ENCODE measurements at places on chromosomes 2 and 18.

DNA sequence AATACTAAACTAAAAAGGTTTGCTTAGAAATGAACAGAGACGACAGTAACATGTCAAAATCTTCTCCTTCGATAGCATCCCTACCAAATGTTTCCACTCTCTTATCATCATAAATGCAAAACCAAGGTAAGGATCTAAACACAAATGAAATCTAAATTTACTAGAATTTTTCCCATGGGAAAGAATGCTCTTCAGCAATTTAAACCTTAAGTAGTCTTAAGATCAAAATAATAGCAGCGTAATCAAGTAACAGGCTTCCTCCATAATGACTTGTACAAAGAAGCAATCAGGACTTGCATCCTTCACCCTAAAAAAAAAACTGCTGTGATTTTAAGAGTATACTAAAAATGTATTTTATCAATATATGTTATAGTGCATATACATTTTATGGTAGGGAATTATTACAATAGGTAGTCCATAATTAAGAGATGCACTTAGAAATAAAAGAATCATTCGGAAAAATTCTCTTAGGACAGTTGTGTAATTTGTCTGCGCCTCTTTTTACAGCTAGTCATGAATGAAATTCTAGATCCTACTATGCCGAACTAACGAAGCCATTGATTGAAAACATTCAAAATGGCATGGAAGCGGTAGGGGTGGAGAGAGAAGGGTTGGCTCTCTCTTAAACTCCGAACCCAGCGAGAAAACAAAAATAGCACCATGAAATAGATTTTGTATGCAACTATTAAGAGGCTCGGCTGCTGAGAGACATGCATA is 1.3 kb downstream of the PGAP1 start:
- no peak for DNase-seq

DNA sequence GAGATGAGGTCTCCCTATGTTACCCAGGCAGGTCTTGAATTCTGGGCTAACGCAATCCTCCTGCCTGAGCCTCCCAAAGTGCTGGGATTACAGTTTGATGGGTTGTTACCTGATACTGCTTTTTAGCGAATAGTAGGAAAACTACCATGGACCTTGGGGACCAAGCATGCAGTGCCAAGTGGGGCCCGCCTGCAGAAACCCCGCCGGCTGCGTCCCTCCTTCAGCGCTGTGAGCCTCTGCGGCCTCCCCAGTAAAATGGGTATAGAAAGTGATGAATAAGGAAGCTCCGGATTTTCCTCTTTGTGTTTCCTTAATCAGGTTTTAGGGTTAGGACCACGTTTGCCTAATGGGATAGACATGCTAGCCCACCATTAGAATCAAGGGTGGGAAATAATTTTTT is 30.4 kb downstream of the RAMP1 start:
- DNase-seq, result no peak

DNA sequence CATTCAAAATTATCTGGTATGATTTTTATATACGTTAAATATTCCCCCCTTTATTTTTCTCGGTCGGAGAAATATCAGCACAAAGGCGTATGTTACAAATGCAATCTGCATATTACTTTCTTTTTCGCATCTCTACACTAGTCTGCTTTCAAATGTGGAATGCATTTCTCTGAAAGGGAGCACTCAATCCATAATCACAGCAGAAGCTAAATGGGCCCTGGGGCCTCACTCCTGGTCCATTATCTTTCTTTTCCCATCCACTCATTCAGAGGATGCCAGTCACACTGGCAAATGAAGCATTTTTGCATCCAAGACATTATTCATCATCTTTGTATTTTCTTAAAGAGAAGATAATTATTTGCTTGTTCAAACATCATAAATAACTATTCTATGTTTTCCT is 295.2 kb upstream of the LRP1B start:
- no peak for DNase-seq

GRCh38 chr2:171441470-171441869 is 7.4 kb downstream of the DCAF17 start:
- DNase-seq, result no peak

DNA sequence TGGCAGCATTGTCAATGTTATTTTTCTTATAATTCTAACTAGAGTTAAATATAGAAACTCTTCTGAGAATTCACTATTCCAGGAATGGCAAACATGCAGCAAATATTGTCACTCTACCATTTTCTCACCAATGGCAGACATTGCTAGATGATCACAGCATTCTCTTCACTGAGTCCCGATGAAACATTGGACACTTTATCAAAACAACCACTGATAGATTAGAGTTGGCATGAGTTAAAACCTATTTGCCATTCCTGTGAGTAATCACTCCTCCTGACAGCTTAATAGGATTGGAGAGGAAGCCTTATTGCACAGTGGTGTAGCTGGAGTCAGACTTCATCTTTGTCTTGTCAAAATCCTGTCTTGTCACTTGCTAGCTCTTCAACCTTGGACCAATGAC is 163.9 kb upstream of the THUMPD2 start:
- DNase-seq, result no peak

DNA sequence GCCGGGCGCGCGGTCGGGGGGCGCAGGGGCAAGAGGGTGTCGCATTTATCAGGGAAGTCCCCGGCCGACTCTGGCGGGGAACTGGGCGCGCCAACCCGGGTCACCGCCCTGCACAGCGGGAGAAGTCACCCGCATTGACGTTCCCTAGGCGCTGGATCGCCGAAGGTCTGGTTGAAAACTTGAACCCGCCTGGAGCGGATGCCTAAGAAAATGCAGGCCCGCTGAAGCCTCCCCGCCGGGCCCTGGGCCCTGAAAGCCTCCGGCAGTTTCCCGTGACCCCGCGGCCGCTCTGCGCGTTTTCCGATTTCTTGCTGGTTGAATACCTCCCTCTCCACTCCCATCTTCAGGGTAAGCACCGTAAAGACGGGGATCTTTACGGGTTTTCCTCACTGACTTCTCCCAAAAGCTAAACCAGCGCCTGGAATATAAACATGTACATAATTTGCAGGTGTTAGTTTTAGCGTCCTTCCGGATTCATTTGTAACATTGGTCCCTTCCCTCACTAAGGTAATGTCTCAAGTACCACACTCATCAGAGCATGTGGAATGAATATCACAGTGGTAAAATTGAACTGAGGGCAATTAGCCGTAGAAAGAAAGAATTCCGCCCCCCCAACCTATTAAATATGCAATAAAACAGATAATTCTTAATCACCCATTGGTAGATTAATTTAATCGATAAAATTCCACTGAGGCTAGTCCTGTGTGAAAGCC is 675 bp upstream of the SPIRE1 start:
- DNase-seq, result peak; percentile 42

DNA sequence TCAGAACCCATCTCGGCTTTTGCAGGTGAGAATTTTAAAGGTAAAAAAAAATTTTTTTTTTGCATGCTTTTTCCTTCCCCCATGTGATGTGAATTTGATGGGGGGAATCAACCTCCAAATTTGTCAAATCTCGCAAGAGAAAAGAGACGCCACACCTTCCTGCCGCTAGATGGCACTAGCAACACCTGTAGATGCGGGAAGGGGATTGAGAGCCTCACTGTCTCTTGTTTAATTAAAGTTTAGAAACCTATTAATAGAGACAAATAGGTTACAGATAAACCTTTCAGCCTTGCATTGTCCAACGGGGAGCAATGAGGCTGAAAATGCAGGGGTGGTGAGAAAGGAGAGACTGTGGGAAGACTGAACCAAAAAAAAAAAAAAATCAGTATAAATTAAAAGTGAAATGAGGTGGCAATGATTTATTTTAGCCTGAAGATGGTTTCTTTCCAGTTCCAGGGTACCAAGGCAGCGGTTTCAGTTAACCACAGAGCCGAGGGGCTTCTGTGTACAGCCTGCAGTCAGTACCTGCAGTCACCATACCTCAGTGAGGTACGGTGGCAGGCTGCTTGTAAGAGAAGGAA is 84.6 kb downstream of the NRP2 start:
- peak; percentile 60 for DNase-seq

- DNase-seq, result no peak
These were observed 8.4 kb downstream of the NCL start for GRCh38 chr2:231455890-231456289.

- DNase-seq, result no peak
These were observed 104.9 kb upstream of the ITPRID2 start for GRCh38 chr2:181786371-181787228.

DNA sequence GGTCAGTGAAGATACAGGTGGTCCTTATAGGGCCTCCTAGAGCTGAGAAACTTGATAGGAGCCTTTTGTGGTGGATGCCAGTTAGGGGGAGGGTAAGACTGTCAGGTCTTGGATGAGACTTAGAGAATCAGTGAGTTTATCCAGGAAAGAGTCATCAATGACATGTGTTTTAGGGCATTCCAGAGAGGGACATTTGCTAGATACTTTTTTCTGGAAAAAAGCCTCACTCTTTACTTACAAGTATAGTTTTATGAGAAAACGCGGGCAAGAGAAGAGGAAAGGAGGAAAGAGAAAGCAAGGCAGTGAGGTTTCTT is 24.5 kb upstream of the MSGN1 start:
- no peak for DNase-seq

GRCh38 chr18:75183524-75183923 is 25.4 kb downstream of the PTGR3 start:
- DNase-seq, result no peak

- DNase-seq, result no peak
These were observed 1638.9 kb downstream of the LRP1B start for GRCh38 chr2:140491876-140492275.

GRCh38 chr2:9240745-9241144 is 34.1 kb downstream of the ASAP2 start:
- DNase-seq, result no peak

- no peak for DNase-seq
These were observed 109.7 kb upstream of the SP3 start for GRCh38 chr2:174074831-174075230.

DNA sequence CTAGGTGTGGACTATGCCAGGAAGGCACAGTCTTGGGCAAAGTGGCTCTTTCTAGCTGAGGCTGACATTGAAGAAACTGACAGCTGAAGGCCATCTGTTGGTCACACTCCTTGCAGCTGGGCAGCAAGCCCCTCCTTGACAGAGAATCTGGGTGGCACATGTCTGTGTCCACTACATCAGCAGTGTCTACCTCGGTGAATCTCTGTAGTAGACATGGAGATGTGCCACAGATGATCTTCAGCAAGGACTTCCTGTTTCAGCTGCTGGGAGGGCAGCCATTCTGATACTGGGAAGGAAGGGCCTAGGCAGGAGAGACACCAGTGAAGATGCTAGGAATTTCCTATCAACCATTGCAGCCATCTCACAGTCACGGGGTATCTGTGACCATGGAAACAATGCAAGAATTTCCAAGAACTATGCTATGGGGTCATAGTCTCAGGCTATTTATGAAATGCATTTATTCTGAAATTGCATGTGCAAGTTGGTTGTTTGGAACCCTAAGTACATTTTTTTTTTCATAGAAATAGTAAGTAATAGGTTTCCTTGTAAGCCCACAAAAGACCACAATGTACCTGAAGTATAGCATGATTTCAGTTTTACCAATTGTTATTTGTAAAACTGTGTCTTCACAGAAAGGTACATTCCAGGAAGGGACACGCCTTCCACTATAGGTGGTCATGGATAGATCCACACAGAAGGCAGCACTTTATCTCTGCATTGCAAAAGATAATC is 63.8 kb upstream of the DARS1 start:
- DNase-seq, result no peak

- DNase-seq, result no peak
These were observed 1.4 kb downstream of the GMPPA start for GRCh38 chr2:219500135-219500534.

GRCh38 chr2:187543488-187543887 is 10.7 kb downstream of the TFPI start:
- no peak for DNase-seq

DNA sequence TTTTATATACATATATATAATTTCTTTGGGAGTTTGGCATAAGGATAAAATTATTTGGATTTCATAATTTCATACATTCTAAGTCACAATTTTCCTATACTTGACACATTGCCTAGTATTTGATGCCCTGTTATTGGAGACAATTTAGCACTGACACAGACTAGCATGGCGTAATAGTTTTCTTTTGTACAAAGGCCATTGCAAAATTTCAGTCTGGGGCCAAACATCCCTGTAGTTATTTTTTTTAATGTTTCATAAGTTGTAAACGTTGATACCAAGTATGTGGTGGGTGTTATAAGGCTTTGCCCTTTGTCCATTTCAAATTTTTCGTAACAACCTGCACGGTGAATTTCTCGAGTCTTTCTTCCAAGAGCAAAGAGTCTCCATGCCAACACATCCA is 95.7 kb upstream of the NRP2 start:
- DNase-seq, result no peak

DNA sequence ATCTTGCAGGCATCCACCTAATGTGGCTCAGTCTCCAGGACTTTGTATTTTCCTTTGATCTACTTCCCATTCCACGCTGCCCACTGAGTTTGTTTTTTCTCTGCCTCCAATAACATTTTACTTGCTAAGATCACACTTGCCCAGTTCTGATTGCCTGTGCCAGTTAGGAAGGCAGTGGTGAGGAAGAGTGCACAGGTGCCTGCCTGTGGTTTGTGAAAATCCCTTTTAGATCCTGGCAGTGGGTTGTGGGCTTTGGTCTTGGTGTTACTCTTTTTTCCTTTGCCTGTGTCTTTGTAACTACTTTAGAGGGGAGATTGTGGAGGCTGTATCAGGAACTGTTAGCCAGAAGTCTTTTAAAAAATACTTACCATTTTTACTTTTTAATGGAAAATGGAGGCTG is 36.9 kb upstream of the KCNG2 start:
- DNase-seq, result no peak

GRCh38 chr18:68940039-68940438 is 142.2 kb downstream of the CCDC102B start:
- no peak for DNase-seq

DNA sequence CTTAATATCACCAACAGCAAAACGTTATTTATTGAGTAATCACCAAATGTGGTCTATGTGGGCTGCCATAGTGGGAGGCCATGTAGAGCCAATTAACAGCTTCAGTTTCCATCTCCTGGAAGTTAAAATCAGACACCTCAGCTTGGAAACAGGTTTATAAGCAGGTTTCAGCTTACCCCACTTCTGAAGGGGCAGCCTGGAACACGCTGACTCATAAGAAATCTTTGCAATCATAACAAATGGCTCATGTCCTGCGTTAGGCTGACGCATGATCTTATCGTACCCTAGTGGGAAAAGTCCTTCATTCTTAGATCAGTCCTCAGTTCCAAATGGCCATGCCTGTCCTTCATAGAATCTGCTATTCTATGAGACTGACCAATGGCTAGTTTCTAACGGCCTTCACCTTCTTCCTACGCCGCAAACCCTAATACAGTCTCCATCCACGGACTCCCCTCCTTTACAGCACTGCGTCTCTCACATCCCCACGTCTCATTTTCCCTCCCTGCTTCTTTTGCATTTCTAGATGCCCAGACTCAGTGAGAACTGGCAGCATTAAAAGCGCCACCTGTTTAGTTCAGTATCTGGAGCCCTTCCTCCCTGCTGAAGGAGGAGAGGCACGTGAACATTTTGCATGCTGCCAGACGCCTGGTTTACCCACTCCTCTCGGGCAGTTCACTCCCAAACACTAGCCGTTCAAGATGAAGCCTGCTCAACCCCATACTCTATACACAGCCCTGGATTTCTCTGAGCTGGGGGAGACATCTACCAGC is 24.2 kb upstream of the BZW1 start:
- DNase-seq, result no peak

DNA sequence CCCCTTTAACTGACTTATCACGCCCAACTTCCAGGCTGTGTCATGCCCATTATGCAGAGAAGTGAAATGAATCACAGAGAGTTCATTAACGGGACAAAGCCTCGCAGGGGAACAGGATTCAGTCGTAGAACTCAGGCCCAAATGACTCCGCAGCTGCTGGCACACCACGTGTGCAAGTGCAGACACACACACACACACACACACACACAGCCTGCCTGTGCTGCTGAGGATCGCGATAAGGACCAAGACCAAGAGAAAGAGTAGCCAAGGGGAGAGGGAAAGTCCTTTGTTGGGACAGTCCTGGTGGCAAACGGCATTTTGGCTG is 90.0 kb upstream of the TAF1B start:
- DNase-seq, result peak; percentile 53
